ENCODE measurements at places on chromosomes 12 and 14. TPM values are rescaled to one million over a fixed set of nuclear protein-coding genes. Genes with fewer than 3 reads are reported as not detected.

DNA sequence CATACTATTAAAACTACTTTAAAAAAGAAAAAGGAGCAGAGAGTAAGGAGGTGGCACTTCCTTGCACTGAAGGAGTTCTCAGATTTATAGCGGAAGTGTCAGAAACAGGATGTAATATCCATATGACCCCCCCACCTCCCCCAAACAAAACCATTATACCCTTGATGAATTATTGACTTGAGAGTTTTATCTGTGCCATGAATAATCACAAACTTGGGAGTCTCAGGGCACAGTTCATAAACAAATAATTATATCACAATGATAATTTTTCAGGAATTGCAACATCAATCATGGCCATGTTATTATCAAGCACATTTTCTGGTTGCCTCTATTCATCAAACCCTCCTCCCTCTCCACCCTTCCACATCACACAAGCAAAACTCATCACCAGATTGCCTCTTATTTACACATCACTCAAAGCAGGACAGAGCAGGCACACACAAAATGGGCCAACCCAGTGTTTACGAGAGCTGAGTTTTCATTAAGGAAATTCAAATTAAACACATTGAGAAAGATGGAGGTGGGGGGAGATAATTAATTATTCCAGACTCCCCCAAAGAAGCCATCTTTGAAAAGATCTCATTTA is 141.4 kb downstream of the EGLN3 start:
- no peak overlapping the region for H3K27ac ChIP-seq
- no peaks in the 10 kb centered on the region for H3K36me3 ChIP-seq
- no peaks in the 10 kb centered on the region for H3K4me1 ChIP-seq
- no peak for DNase-seq
- H3K4me3 ChIP-seq, result no peak overlapping the region

GRCh38 chr14:91361233-91361811 is 56.3 kb downstream of the CCDC88C start:
- H3K27ac ChIP-seq, result no peak overlapping the region
- peaks cover 91% of the 10 kb centered on the region for H3K4me1 ChIP-seq
- peaks cover 26% of the 10 kb centered on the region for H3K36me3 ChIP-seq
- DNase-seq, result no peak

The IGFBP6 gene
- 0.61 TPM for total RNA-seq

DNA sequence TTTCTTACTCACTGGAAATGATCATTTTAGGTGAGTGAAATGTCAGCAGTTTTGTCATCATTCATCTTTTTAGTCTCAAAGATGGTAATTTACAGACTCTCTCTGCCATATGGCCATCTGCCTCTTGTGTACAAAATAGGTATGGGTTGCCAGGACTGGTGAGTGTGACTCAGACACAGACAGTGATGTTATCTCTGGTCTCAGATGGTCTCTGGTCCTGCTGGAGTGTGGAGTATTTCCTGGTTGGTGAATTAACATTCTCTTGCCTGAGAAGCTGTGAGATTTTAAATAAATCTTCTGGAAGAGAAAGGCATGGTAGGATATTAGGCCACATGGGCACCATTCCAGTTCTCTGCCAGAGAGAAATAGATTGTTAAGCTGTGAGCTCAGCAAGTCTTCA is 207.0 kb downstream of the ATP23 start:
- H3K36me3 ChIP-seq, result no peaks in the 10 kb centered on the region
- no peaks in the 10 kb centered on the region for H3K4me1 ChIP-seq
- no peak overlapping the region for H3K27ac ChIP-seq
- no peaks in the 10 kb centered on the region for H3K27me3 ChIP-seq
- no peak for DNase-seq

- H3K27me3 ChIP-seq, result no peaks in the 10 kb centered on the region
- no peaks in the 10 kb centered on the region for H3K4me1 ChIP-seq
- H3K36me3 ChIP-seq, result no peaks in the 10 kb centered on the region
- no peak overlapping the region for H3K27ac ChIP-seq
- no peak overlapping the region for H3K4me3 ChIP-seq
Observed at GRCh38 chr14:38469156-38469555, 213.3 kb upstream of the CLEC14A start.

- no peaks in the 10 kb centered on the region for H3K4me1 ChIP-seq
- no peaks in the 10 kb centered on the region for H3K36me3 ChIP-seq
- no peaks in the 10 kb centered on the region for H3K27me3 ChIP-seq
- no peak overlapping the region for H3K4me3 ChIP-seq
- no peak overlapping the region for H3K27ac ChIP-seq
Observed at GRCh38 chr14:98298481-98299244, 973.3 kb downstream of the BCL11B start.

The SCFD1 gene
- 105 TPM for total RNA-seq

All from natural killer cell (primary cell).